ENCODE measurements at places on chromosomes 6 and 20.
A peak's percentile ranks its signal among the peaks of the same experiment; 100 is the strongest.

DNA sequence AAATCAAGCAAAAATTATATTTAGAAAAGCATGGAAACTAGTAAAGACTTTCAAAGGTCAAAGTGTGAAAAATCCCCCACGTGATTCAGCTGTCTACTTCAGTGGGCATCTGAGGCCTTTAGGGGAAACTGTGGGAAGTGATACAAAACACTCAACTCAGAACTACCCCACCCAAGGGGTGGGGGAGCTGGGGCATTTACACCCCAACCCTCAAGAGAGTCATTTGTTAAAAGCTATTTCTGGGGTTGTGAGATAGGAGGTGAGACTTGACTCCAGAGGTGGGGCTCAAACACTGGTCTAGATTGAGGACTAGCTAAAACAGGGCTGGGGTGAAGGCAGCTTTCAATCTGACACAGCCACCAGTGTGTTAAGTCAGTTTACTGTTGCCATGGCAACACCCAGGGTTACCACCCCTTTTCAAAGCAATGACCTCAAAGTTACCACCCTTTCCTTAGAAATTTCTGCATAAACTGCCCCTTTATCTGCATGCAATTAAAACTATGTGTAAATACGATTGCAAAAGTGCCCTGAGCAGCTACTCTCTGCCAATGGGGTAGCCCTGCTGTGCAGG lies 9.9 kb upstream of the GTSF1L start:
- DNase-seq = no peak

- DNase-seq = no peak
Measured at GRCh38 chr20:8815208-8815607, 253.7 kb upstream of the PLCB4 start.

- peak; percentile 13 for DNase-seq
Measured at GRCh38 chr6:137589067-137589848, 95.1 kb upstream of the OLIG3 start.

DNA sequence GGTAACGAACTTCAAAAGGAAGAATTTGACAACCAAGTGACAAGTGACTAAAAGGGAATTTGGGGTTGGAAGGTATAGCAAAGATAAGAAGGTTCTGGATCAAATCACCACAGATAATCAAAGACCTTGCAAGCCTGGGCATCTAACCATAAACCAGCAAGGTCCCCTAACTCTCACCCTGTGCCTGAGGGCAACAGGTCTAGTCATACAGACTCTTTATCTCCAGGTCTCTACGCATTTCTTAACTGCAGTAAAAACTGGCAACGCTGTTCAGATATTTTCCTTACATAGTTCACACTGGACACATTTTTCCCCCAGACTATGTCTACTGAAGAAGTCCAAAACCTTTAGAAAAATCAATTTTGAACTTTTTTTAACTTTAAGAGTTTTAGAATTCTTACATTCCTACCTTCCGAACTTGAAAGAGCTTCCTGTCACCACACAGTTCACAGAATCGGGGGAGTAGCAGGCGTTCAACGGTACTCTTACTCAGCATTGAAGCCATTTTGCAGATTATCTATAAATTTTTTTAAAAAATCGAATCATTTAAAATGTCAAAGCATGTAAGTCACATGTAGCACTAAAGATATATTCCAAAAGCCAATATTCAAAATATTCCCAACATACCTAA lies 23.0 kb upstream of the ANKRD60 start:
- DNase-seq = no peak

GRCh38 chr6:109059571-109060021 lies 35.0 kb downstream of the SESN1 start:
- DNase-seq = no peak

DNA sequence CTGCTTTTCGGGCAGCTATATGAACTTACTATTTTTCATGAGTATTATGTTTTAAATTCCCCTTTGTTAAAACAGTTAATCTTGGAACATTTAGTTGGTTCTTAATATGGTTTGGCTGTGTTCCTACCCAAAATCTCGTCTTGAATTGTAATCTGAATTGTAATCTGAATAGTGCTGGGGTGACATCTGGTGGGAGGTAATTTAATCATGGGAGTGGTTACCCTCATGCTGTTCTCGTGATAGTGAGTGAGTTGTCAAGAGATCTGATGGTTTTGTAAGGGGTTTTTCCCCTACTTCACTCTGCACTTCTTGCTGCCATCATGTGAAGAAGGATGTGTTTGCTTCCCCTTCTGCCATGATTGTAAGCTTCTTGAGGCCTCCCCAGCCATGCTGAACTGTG lies 305.4 kb upstream of the MAP3K7 start:
- no peak for DNase-seq

DNA sequence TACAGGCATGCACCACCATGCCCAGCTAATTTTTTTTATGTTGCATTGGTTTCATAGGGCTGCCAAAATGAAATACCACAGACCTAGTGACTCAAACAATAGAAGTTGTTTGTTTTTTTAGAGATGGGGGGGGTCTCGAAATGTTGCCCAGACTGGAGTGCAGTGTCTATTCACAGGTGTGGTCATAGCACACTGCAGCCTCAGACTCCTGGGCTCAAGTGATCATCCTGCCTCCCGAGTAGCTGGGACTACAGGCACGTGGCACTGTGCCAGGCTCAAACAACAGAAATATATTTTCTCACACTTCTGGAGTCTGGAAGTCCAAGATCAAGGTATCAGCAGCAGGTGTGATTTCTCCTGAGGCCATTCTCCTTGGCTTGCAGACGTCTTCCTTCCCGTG lies 6.6 kb upstream of the SLC16A10 start:
- DNase-seq = no peak

DNA sequence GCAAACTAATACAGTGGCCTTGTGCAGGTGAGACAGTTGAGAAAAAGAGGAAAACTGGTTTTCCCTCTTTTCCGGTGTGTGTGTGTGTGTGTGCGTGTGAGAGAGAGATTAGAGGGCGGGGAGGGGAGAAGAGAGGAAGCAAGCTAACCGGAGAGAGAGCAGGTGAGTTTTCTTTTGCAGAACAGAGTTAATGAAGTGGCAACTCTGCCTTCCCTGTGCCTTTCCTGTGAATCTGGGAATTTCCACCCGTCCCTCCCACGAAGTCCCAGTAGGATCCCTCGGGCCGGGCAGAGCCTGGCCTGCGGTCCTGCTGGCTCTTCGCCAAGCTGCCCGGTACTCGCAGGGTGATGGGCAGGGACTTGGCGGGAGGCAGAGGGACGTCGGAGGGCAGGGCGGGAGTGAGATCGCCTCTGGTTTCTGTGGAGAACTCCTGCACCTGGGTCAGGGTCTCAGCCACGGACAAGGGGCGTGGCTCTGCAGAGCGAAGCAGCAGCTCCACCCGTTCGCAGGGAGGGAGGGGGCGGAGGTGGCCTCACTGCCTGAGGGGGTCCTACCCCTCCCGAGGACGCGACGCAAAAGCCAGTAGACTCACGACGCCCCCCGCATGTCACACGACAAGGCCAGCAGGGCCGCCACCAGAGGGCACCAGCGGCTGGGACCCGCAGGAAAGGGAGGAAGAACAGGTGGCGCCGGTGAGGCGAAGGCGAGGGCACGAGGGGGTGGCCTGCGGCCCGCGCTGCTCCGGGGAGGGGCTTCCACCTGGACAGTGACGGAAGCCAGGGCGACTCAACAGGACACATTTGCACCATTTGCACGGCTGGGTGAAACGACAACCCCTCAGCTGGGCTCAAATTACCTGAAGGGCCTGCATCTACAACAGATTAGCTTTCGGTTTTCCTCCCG lies 51.2 kb upstream of the RNF182 start:
- DNase-seq = peak; percentile 77

- DNase-seq = no peak
Measured at GRCh38 chr6:53244399-53244931, 95.8 kb upstream of the GCM1 start.

- no peak for DNase-seq
Measured at GRCh38 chr20:52953020-52953419, 19.1 kb upstream of the TSHZ2 start.

- DNase-seq = no peak
Measured at GRCh38 chr6:37338745-37339255, 15.0 kb upstream of the RNF8 start.

- DNase-seq = no peak
Measured at GRCh38 chr6:111486475-111486874, 3.5 kb upstream of the REV3L start.

GRCh38 chr6:5072440-5072839 lies 12.7 kb upstream of the PPP1R3G start:
- no peak for DNase-seq

GRCh38 chr6:44896701-44897100 lies 431.4 kb upstream of the RUNX2 start:
- no peak for DNase-seq

- DNase-seq = no peak
Measured at GRCh38 chr6:170088582-170088955, 202.3 kb downstream of the DLL1 start.

GRCh38 chr20:49285233-49285668 lies 7.4 kb upstream of the ZNFX1 start:
- DNase-seq = no peak

GRCh38 chr6:134115715-134116074 lies 63.3 kb upstream of the SLC2A12 start:
- no peak for DNase-seq

DNA sequence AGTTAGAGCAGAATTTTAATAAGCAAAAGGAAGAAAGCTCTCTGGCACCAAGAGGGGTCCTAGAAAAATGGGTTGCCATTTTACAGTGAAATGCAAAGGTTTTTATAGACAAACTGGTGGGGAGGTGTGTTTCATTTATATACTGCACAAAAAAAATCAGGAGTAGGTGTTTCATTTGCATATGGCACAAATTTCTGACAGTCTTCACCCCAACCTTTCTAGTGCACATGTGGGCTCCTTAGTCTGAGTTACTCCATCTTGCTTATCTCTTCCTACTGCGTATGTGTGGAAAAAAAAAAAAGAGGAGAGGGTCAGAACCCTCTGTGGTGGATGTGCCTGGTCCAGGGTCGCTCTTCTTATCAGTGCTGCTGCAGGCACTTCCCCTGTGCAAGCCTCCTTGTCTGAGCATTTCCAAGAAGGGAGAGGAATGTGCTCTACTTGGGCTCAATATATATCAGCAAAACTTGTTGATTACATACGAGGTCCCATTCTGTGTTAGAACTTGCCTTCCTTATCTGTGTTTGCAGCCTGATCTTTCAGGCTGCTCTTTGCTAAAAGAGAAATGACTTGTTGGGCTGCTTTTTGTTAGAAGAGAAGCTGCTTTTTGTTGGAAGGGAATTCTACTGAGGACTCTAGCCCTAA lies 59.0 kb upstream of the MRAP2 start:
- DNase-seq = no peak

GRCh38 chr6:137102851-137103492 lies 58.2 kb upstream of the IL20RA start:
- no peak for DNase-seq

- no peak for DNase-seq
Measured at GRCh38 chr20:38089500-38089899, 56.0 kb downstream of the RPRD1B start.

- no peak for DNase-seq
Measured at GRCh38 chr6:45431317-45432065, 53.8 kb upstream of the SUPT3H start.

DNA sequence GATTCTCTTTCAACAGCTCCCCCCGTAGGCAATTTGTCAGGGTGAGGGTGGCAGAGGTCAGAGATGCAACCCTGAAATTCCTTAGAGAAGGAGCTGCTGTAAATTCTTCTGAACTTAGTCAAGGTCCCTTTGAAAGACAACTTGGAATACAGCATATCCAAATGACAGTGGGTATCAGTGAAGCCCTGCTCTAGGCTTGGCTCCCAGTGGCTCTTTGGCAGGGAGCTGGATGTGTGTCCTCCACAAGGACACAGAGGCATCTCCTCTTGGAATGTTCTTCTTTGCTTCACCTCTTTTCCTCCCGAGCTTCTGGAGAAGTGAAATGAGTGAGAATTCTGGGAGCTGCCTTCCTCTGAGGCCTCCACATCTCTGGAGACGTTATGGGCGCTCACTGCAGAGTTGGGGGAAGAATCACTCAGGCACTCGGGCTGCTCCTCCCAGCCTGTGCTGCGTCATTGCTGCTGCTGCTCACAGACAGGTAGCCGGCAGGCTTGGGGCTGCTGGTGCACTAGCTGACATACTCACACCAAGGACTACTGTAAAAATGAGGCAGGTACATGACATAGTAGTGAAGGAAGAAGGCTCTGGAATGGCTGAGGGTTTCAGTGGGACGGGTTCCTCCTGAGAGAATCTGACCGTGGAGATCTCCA lies 34.1 kb downstream of the DYNLT1 start:
- DNase-seq = no peak

GRCh38 chr6:3237761-3238662 lies 10.6 kb upstream of the TUBB2B start:
- DNase-seq = no peak
